ENCODE measurements at places on chromosomes 5 and 9.
A peak's percentile ranks its signal among the peaks of the same experiment; 100 is the strongest.

- DNase-seq = no peak
Measured at GRCh38 chr9:79387101-79387835, 184.5 kb upstream of the TLE4 start.

- no peak for DNase-seq
Measured at GRCh38 chr5:53331463-53331862, 149.0 kb upstream of the FST start.

DNA sequence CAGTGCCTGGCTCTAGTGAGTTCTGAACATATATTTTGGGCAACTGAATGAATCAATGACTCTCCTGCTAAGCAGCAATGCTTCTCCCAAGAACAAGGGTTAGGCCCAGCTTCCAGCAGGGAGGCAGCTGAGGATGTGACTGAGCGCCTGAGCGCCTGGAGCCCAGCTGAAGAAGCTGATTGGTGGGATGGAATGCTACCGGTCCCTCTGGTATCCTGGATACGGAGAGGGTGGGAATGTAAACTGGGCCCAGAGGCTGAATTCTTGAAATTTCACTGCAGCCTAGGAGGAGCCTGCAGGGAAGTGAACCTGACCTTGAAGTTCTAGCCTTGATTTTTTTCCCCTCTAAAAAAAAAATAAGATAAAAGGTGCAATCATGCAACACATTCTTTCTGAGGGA, 43.2 kb downstream of the WWC1 start:
- DNase-seq = no peak

DNA sequence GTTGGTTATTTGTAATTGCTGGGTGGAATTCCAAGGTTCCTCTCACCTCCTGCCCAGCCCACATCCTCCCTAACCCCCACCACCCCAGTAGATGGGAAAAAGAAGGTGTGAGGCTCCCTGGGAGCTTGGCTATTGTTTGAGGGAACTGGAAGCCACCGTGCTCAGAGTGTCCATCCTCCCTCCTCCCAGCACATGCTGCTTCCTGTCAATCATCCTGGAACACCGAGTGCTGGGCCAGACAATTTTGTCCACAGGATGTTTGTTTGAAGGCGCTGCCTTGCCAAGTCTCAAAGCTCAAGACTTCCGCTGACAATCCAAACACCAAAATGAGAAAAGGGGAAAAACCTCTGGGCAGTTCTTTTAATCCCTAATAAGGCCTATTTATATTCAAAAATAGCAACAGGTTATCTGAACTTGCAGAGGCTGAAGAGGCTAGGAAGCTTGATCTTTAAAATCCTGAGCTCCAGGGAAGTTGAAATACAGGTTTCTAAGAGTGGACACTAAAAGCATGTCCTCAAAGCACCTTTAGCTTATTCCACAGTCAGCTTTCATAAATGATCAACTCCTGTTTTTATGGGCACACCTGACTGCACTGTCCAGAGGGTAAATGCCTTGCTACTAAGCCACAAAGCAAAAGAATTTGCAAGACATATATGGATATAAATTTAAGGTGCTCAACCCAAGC, 286.7 kb downstream of the NFIB start:
- DNase-seq = no peak

DNA sequence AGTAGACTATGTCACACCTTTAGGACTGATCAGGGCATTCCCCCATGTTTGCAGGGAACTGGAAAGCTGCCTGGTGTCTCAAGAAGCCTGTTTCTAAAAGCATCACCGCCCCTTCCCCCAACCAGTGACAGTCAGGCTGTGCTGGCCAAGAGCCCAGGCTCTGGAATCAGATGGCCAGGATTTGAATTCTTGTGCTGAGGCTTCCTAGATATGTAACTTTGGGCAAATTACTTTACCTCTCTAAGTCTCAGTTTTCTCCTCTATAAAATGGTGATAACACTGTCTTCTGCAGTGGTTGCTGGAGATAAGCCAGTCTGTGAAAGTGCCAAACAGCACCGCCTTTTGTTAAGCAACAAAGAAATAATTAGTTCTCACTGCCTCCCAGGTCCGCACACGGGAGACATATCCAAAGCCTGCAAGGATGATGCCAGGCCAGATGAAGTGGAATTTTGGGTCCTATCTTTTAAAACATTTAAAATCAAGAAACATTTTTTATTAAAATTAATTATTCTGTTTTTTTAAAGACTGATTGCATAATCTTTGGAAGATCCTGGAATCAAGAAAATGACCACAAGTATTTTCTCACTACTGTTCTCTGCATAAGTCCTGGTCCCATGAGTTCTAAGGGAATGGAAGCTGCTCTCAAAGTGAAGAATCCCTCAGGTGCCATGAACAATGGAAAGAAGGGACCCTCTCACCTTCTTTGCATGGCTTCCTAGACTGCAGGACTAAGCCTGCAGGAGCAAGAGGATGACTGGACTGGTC, 13.9 kb downstream of the SLC31A2 start:
- no peak for DNase-seq

DNA sequence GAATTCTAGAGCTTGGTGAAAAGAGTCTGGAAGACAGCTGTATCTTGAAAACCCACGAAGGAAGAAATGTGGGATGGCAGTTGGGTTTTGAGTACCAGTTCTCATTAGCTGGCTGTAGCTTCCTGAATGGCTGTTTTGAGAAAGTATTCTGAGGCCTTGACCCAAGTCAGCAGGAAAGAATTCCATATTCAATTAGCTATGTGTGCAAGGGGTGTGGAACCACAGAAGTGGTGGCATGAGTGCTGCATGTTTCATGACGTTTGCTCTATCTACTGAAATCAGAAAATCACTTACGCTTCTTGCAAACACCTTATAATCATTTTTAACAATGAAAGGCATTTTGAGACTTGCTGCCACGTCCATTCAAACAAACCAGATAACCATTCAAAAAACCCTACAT, 69.1 kb downstream of the TRPM3 start:
- no peak for DNase-seq

- no peak for DNase-seq
Measured at GRCh38 chr5:1751864-1752822, 47.5 kb downstream of the MRPL36 start.

GRCh38 chr5:178569485-178569884, 20.7 kb downstream of the COL23A1 start:
- DNase-seq = no peak

- DNase-seq = no peak
Measured at GRCh38 chr9:130482463-130482862, 37.7 kb downstream of the ASS1 start.

GRCh38 chr9:95826183-95826838, 49.2 kb upstream of the ERCC6L2 start:
- DNase-seq = no peak

- DNase-seq = no peak
Measured at GRCh38 chr9:7358876-7359275, 440.7 kb downstream of the DMAC1 start.

- no peak for DNase-seq
Measured at GRCh38 chr5:181127907-181128626, 2.9 kb downstream of the OR2V1 start.

- no peak for DNase-seq
Measured at GRCh38 chr5:138975098-138975847, 100.1 kb upstream of the LRRTM2 start.

DNA sequence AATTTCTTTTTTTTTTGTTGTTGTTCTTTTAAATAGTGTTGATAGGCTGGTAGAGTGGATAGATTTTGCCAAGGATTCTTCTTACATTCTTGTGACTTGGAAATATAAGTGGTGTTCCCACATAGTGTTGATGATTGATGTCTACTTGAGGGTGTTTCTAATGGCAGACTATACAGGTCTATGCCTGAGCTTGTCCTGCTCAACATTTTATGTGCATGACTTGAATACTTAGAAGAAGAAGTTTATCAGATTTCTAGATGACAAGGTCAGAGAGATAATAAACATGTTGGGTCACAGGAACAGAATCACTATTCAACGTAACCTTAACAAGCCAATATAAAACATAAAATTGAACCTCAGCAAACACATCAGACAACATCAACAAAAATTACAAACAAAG, 24.2 kb downstream of the XRCC4 start:
- DNase-seq = no peak

GRCh38 chr9:114115654-114116125, 16.6 kb upstream of the KIF12 start:
- DNase-seq = no peak

DNA sequence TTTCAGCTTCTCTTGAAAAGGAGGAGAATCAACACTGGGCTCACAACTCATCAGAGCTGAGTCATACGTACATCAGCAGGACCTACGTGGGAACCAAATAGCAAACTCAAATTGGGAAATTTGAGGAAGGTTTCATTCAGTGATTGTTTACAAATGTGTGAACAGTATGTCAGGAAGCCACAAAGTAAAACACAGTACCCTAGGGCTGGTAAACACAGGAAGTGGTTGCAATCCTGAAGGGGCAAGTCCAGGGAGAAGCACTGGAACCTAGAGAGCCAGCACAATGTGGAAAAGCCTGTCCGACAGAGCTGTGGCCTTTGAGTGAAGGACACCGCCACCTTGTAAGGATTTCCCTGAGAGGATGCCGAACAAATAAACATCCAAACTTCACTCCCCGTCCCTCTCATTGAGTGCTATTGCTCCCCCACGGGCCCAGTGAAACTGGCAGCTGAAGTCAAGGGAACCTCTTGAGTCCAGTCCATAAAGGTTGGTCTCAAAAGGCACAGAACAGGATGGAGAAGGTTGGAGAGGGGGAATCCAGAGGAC, 26.7 kb upstream of the RICTOR start:
- DNase-seq = no peak

DNA sequence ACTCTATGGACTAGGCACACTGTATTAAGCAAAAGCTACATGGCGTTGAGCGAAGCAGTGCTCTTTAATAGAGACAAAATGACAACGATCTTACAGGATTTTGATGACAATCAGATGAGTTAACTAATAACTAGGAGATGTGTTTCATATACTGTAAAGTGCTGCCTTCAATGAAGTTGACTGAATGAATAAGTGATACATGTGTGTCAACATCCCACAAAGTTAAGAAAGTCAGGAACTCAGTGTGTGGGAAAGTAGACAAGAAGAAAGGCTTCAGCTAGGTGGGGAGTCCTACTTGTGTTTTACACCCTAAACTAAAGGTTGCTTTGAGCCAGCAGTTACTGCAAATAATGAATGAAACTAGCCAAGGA, 79.6 kb downstream of the PAPPA start:
- no peak for DNase-seq

DNA sequence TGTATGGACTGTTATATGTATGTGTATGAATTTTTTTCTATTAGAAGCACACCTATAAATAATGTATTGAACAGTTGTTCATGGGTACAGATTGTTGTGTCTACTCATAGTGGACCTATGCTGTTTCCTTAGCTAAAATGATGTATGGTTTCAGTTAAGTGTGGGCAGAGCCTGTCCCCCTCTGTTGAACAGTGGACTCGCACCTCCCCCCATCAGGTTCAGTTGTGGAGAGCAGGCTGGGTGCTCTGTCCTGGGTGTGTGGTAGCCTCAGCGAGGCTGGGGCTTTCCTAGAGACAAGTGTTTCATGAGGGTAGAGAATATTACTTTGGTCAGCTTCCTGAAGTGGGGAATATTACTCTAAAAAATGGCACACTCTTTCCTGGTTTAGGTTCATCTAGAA, 47.4 kb upstream of the LRRTM2 start:
- DNase-seq = no peak

GRCh38 chr9:87464110-87464991, 33.3 kb upstream of the DAPK1 start:
- DNase-seq = peak; percentile 18

DNA sequence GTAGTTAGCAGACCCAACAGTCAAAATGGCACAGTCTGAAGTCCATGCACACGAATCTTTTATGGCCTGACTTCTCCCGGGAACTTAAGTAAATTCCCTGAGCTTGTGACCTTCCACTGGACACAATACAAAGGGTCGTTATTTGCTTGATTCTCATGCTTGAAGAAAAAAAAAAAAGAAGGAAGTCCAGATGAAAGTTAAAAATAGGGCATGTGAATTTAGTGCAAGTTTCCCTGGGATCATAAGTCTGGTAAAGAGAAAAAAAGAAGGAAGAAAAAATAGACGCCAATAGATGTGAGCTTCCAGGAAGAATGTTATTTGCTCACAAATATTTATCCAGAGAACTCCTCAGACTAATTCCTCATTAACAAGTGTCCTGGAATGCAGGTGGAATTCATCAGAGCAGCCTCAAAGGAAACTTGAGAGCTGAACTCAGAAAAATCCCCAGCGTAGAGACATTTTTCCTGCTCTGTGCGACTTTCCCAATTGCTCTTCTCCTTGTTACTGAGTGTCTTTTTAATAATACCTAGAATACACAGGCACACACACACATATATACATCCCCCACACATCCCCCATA, 616.3 kb downstream of the EBF1 start:
- DNase-seq = no peak

- no peak for DNase-seq
Measured at GRCh38 chr5:137778772-137779564, 24.8 kb upstream of the HNRNPA0 start.

- no peak for DNase-seq
Measured at GRCh38 chr5:32298059-32298415, 14.7 kb downstream of the MTMR12 start.

- DNase-seq = no peak
Measured at GRCh38 chr9:122236681-122237080, 7.9 kb upstream of the LHX6 start.

GRCh38 chr9:72540348-72540873, 19.0 kb downstream of the TMC1 start:
- no peak for DNase-seq

- no peak for DNase-seq
Measured at GRCh38 chr9:76766126-76766525, 1.9 kb downstream of the PCA3 start.

DNA sequence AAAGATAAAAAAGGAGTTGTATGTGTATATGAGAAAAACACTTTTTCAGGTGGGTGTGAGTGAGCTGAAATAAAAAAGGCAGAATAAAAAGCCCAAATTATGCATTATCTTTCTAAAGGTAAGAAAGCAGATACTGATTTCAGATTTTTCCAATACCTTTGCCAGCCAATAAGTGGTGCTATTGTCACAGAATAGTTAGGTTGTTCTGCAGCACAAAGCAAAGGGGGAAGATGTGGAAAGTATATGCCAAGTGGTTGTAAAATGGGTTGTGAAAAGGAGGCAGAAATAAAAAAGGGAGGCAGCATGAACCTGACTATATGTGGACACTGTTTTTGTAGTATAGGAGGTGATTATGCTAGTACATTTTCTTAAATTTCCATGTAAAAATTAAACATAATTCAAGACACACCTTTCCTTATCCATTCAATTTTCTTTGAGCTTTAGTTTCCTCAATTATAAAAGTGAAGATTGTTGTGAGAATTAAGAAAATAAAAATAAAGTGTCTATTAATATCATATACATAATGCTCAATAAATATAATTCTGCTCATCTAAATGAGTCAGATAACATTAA, 106.7 kb downstream of the SMIM15 start:
- DNase-seq = no peak

DNA sequence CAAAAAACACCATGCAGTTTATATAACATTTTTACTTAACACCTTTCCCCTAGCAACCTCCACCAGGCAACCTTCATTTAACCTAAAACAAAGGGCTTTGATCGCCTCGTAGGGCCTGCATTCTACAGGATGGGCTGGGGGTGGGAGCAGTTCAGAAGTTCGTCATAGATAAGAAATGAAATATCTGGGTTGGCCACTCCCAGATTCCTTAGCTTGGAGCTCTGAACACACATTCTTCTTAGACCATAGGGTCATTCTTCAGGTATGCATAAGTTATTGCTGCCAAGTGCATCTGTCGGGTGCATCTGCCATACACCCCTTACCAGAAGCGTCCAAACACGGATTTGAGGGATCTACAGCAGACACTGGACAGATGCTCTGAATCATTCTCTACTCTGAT, 4.3 kb upstream of the SLC22A5 start:
- no peak for DNase-seq
